D721Med (cell line): ENCODE measurements at places on chromosomes 4 and X.

DNA sequence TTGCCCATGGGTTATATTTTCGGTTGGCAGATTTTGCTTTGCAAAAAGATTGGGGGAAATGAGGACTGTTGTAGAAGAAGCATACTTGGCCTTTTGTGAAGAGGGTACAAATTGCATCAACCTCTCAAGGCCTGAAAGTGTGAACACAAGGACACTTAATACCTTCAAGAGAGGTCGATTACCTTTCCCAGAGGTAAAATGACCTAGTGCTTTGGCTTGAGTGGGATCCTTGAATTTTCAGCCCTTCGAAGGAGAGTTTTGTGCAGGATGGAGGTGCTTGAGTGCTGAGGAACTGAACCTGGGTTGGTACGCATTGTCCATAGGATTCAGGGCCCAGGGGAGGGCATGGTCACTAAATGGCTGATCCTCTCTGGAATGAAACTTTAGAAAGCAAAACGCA is 27.6 kb upstream of the NKAP start:
- no peak for DNase-seq

GRCh38 chrX:30144971-30145731 is 70.2 kb upstream of the MAGEB2 start:
- no peak for DNase-seq

GRCh38 chr4:161704653-161705052 is 459.1 kb downstream of the FSTL5 start:
- no peak for DNase-seq

DNA sequence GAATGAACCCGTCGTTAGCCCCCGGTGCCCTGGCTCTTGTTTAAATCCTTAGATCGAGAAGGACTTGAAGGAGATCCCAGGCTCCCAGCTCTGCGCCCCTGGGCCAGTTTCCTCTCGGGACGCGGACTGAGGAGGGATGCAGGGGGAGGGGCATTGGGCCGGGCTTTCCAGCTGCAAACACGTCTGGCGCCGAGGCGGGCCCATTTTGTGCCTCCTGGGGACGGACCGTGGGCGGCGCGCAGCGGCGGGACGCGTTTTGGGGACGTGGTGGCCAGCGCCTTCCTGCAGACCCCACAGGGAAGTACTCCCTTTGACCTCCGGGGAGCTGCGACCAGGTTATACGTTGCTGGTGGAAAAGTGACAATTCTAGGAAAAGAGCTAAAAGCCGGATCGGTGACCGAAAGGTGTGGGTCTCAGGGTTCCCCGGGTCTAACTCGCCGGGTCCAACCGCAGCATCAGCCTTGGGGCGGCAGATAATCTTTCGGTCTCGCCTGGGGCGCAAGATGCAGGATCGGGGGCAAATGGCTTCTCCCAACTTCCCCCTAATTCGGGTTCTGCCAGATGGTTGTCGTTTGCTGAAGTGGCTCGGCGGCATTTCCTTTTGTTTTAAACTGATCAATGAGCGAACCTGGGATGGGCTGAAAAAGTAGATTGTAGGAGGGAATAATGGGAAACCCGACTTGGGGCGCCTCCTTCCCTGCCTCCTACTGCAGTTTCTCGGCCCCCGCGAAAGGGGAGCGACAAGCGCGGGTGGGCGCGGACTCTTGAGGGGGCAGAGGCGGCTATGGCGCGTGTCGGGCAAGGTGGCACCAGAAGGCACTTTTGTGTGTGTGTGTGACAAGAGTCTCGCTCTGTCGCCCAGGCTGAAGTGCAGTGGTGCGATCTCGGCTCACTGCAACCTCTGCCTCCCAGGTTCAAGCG is 2.9 kb downstream of the PDGFRA start:
- DNase-seq = no peak

- DNase-seq = peak; percentile 26
Observed at GRCh38 chr4:147731580-147732517, at the start of gene ARHGAP10. Gene ARHGAP10, plus strand, starts transcription at chr4:147732088. Its CDS starts 214 bp downstream, at chr4:147732302.

- DNase-seq = no peak
Observed at GRCh38 chrX:28756647-28757046, 169.4 kb downstream of the IL1RAPL1 start.

DNA sequence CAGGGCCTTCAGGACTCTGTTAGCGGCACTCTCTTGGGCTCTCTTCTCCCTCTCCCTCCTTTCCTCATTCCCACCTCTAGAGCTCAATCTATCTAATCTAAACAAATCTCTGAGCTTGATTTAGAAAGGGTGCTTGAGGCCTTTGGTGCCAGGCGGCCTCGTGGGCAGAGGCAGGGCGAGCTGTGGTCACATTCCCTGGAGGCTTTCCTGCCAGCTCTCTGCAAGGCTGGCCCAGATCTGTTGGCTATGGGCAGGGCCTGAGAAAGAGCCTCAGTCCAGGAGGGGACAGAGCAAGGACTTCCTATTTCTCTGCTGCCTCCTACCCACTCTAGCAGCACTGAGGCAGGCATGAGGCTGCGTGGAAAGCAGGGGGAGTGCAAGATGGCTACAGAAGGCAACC is 38.6 kb downstream of the PJA1 start:
- DNase-seq = no peak

DNA sequence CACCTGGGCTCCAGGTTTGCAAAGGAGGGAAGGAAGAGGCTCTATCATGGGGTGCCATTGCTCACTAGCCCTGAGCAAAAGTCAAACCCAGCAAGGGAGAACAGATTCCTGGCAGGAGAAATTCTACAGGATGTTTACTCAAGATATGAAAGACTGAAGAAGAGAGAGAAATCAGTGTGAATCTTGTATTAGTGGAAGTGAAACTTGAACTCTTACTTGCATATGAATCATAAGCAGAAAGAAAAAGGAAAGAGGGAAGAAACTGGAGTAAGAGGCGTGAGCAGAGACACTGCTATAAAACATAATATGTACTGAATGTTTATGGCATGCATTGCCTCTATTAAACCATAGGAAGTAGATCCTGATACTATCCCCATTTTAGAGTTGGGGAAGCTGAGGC is 60.9 kb downstream of the C4orf46 start:
- DNase-seq = no peak

- no peak for DNase-seq
Observed at GRCh38 chr4:14892563-14892962, 109.7 kb upstream of the CPEB2 start.

DNA sequence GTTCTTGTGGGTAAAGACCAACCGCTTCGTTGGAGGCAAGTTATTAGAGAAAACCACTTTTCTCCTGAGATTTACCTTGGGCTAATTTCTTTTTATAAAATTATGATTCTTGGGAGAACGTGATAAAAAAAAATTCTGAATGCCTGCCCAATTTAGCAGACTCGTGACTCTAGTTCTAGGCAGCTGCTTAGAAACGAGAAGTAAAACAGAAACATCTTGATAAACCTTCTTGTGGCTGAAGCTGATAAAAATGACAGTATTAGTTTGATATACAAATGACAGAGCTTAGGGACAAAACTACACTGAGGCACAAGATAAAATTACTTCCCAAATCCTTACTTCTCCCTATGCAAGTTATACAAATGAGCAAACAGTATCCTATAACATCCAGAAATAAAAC is 458.9 kb upstream of the TEX13C start:
- DNase-seq = no peak

- DNase-seq = no peak
Observed at GRCh38 chr4:26181616-26182015, 139.2 kb upstream of the RBPJ start.

DNA sequence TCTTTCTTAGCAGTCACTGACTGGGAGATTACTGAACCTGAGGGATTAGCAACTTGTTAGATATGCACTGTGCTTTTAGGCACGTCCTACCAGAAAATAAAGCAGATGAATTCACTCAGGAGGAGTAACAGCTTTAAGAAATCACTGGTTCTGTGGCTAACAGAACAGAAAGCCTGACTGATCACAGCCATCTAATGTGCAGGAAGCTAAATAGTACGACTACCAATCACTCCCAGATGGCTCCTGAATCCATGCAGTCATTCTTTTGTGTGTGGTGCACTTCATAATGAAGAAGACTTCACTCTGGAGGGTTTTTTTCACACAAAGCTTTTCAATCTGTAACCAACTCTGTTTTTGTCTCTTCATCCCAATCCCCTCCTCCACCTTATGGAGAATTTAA is 305.3 kb upstream of the INTU start:
- no peak for DNase-seq

DNA sequence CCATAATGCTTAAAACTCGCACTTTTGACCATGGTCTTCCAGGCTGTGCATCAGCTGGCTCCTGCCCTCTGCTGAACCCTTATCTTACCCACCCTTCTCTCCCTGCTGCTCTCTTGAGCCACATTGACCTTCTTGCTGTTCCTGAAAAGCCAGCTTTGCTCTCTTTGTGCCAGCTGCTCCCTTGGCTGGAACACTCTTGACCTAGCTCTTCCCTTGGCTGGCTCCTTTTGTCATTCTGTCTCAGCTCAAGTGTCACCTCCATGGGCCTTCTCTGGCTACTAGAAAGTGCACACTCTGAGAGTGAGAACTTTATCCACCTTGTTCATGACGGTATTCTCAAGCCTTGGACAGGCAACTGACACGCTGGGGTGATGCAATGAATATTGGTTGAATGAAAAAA is 112.1 kb downstream of the MGST2 start:
- DNase-seq = no peak

- no peak for DNase-seq
Observed at GRCh38 chr4:165402375-165402774, 23.6 kb downstream of the CPE start.

GRCh38 chrX:153948002-153948466 is 3.6 kb upstream of the RENBP start:
- no peak for DNase-seq

GRCh38 chr4:31645236-31645635 is 925.1 kb downstream of the PCDH7 start:
- DNase-seq = no peak

- DNase-seq = no peak
Observed at GRCh38 chrX:17944833-17945497, 83.9 kb upstream of the RAI2 start.

- DNase-seq = no peak
Observed at GRCh38 chrX:18722500-18723071, 15.1 kb downstream of the PPEF1 start.

GRCh38 chr4:26342328-26343037 is 21.7 kb downstream of the RBPJ start:
- no peak for DNase-seq

DNA sequence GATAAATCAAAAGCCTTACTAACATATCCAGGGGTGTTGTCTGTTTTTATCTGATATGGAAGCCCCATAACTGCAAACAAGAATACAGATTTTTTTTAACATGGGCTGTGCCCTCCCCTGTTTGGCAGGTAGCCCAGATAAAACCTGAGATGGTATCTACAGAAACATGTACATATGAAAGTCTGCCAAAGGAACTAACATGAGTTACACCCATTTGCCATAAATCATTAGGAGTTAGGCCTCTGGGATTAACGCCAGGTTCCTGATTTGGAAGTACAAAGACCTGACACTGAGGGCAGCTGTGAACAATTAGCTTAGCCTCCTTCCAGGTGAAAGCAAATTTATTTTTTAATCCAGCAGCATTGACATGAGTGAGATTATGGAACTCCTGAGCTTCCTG is 264.3 kb downstream of the TECRL start:
- DNase-seq = no peak

GRCh38 chrX:130834149-130834548 is 68.9 kb downstream of the ENOX2 start:
- no peak for DNase-seq

GRCh38 chr4:109414938-109415337 is 18.7 kb upstream of the SEC24B start:
- no peak for DNase-seq

DNA sequence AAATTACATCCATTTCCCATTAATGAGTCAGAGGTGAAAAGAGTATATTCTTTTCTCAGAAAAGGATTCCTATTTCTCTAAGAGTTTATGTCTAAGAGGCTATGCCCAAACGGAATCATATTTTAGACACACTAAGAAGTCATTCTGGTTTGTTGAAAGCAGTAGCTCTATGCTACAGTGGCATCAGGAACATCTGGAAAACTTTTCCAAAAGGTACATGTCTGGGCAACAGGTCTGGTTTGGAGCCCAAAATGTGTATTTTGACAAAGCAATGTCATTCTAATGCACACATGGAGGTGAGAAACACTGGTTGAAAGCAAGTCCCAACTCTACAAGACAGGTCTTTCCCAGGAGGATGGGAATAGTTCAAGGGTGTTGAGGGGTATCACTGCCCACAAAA is 56.1 kb downstream of the APBB2 start:
- DNase-seq = no peak

DNA sequence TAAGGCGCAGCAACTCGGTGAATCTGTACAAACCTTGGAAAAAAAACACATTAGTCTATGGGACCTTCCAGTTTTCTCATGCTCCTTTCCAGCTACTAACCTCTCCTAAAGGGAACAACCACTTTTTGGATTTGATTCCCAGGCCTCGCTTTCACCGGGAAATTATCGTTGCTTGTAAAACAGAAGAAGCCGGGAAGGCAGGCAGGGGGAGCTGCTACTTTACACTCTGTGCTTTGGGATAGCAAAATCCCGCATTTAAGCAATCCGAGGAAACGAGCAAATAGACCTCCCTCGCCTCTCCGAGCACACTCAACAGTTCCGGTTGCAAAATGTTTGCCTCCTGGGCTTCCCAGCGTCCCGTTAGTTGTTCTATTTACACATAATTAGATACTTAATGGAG is 1.2 kb downstream of the CD38 start:
- no peak for DNase-seq

DNA sequence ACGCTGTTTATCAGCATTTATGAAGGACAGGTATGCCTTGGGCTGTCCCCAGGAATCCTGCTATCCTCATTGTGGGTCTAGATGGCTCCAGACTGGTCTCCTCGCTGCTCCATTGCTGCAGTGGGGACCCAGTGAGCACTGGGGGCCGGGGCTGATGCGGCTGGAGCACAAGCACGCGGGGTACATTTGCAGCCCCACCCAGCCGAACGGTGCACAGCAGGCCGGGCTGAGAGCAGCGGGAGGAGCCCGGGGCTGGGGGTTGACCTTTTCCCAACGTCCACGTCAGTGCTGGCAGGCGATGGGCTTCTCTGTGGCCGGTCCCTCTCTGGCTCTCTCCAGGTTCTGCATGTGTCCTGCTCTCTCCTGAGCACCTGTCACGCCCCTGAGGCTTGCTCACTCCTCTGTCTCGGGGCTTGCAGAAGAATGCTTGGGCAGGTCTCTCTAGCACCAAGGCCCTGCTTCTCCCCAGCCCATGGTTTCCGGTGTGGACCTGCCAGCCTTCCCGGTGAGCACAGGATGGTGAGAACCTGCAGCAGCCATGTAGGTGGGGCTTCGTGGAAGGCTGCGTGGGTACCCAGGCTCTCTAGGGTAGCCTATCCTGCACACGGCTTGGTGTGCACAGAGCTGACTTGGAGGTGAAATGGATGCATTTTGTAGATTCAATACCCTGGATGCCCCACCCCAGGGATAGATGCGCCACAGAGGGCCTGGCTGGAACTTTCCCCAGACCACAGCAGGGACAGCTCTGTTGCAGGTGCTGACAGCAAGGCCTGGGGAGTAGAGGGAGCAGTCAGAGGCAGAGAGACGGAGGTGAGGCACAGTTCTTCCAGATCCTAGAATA is 89.1 kb upstream of the ADRA2C start:
- no peak for DNase-seq

DNA sequence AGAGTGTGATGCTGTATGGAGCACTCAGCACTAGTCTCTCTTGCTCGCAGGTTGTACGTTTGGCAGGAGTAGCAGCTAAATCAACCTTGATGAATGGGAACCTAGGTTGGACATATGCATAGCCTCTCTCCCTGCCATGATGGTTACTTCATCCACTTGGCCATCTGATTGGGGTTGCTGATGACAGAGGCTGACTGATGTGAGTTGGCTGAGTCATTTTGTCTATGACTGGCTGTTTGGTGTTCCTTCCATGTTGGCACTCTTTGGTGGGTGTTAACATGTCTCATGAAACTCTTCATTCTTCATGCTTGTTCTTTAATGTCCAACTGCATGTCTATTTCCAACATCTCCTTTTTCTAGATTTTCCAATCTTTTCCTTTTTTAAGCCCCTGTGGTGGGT is 31.6 kb upstream of the SPARCL1 start:
- no peak for DNase-seq
